ENCODE measurements at places on chromosomes 3 and 15.

- DNase-seq: no peak
These were observed 52.9 kb downstream of the LRTM1 start for GRCh38 chr3:54874816-54875556.

- no peak for DNase-seq
These were observed 69.9 kb downstream of the PTPRG start for GRCh38 chr3:61631108-61631769.

- peak; percentile 60 for DNase-seq
These were observed 34.3 kb downstream of the ZBTB38 start for GRCh38 chr3:141402476-141403171.

GRCh38 chr3:58555203-58555602 is 18.2 kb upstream of the ACOX2 start:
- no peak for DNase-seq

DNA sequence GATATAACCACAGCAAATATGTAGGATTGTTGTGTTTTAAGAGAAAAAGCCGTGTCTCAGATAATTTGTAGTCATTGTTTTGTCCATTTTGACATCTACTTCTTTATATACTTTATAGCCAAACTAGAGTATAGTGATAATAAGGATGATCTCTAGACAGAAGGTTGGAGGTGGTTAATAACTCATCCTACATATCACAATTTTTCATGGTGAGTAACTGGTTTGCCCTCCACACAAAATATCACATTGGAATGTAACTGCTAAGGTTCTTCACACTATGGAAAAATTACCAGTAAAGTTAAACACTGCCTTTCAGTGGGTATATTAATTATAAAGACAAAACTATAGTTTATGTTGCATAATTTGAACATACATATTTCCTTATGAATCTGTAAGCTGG is 380.7 kb downstream of the LPP start:
- DNase-seq: no peak

- DNase-seq: no peak
These were observed 30.9 kb upstream of the ARRDC4 start for GRCh38 chr15:97929456-97930229.

DNA sequence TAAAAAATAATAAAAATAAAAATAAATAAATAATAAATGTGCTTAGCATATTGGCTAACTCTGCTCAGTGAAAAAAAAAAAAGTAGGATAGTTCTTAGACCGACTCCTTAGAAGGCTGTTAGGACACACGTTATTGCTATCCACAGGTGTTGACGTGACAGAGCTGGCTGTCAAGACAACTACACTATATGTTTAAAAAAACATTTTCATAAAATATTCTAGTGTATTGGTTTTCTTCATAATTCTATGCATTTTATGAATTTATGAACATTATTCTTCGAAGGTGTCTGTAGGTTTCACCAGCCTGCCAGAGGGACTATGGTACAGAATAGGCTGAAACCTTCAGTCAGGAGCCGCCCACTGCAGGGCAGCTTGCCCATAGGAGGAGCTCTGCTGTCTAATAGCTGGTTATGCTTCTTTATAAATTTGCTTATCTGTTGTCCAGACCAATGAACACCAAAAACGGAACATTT is 9.2 kb downstream of the TM4SF1 start:
- no peak for DNase-seq

- DNase-seq: no peak
These were observed 164.5 kb downstream of the TBC1D5 start for GRCh38 chr3:17577796-17578520.

GRCh38 chr3:8363200-8363599 is 138.4 kb upstream of the LMCD1 start:
- no peak for DNase-seq

GRCh38 chr3:21259896-21260295 is 491.1 kb downstream of the ZNF385D start:
- no peak for DNase-seq

DNA sequence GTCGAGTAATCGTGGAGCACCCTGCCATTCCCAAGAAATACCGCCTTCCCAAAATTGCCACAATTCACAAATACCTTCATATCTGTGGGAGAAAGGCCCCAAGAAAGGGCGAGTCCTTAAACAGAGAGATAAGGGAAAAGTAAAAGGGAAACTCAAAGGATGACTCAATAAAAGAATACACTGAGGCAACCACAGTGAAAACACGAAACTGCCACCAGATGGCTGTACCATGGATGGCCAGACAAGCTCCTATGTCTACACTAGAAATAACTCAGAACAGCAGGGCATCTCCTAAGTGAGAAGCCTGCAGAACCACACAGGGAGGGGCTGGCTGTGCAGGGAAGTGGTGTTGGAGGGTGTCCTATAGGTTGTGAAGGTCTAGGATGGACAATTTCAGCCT is 25.0 kb downstream of the SRGAP3 start:
- DNase-seq: peak; percentile 46

- no peak for DNase-seq
These were observed 81.9 kb downstream of the FGF12 start for GRCh38 chr3:192645437-192645836.

- no peak for DNase-seq
These were observed 13.2 kb upstream of the TIPARP start for GRCh38 chr3:156661155-156661554.

DNA sequence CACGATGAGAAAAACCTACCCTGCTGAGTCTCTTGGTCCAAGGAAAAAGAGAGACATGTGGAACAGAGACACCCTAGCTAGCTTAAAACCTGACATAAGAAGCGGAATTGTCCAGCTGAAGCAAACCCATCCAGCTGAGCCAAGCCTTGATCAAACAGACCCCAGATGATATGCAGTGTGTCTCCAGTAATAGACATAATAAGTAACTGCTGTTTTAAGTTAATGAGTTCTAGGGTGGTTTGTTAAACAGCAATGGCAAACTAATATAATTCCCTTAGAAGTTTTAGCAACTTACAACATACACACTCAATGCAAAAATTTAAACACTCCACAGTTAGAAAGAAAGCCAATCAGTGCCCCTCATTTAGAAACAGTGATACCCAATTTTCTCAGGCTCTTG is 26.8 kb upstream of the ZNF385D start:
- no peak for DNase-seq

- peak; percentile 21 for DNase-seq
These were observed 194.9 kb upstream of the EPHA6 start for GRCh38 chr3:96619475-96619874.

DNA sequence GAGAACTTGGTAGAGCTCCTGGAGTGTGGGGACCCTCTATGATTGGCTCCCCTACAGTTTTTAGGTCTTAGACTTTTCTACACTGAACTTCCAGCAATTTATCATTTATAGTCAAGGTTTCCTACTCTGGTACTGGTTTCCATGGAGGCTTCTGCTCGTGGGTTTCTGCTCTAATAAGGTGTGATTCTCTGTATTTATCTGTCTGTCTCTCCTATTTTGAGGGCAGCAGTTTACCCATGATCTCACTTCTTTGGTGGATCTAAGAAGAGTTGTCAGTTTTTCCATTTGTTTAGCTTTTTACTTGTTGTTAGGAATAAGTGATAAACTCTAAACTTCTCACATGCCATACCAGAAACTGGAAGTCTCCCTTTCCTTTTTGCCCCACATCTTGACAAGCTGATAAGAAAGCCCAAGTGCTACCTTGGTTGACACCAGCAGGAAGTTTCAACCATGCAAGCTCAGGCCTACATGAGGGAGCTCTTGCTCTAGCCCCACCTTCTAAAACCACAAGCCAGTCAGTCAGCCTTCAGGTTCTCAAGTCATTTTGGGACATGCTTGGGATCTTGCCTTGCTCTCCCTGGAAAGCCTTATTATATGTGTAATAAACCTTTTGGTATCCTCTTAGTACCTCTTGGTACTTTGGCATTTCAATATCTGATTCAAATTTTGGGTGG is 10.0 kb downstream of the TIMMDC1 start:
- DNase-seq: peak; percentile 60

DNA sequence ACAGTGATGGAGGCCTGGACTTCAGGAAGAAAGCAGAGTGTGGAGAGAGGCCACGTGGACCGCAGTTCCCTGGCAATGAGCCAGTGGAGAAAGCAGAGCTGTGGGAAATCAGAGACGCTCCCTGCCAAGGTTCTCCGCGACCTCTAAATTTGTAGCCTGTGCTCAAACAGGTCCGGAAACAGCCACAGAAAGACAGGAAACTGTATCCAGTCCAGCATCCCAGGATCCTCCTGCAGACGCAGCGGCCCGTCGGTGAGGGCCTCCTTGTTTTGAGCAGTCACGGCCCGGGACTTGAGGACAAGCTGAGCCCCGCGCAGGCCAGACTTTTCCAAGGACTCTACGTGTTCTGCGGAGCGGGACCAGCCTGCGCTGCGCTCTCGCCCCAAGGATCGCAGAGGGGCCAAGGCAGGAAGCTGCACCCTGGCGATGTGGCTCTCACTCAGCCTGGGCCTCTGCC is 22.3 kb downstream of the RPSA start:
- DNase-seq: no peak

GRCh38 chr3:13123013-13123654 is 49.9 kb upstream of the IQSEC1 start:
- DNase-seq: no peak

- DNase-seq: no peak
These were observed 136.0 kb downstream of the HCN4 start for GRCh38 chr15:73232776-73233175.

DNA sequence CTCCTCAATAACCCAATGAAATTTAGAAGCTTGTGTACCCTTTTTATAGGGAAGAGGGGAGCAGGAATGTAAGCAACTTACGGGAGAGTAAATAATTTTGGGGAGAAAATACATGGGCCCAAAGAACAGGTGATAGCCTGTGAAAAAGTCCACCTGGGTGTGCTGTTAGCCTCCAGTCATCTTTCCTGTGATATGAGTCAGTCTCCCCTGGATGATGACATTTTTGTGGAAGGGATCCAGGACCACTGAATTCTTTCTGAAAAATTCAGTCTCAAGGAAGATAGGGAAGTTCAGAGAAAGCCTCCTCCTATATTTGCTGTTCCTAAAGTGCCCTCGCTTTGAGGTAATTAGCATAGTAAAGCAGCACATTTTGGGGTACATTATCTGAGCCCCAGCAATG is 149.8 kb downstream of the SQOR start:
- no peak for DNase-seq
